ENCODE measurements at places on chromosomes 12 and 14. TPM values are rescaled to one million over a fixed set of nuclear protein-coding genes. Genes with fewer than 3 reads are reported as not detected.
A peak's percentile ranks its signal among the peaks of the same experiment; 100 is the strongest.

- no peak overlapping the region for H3K4me3 ChIP-seq
- H3K4me1 ChIP-seq: peaks cover 29% of the 10 kb centered on the region
- DNase-seq: no peak
- no peak overlapping the region for H3K27ac ChIP-seq
- H3K36me3 ChIP-seq: peaks cover 23% of the 10 kb centered on the region
- no peaks in the 10 kb centered on the region for H3K27me3 ChIP-seq
Observed at GRCh38 chr14:71658261-71658860, 273.9 kb upstream of the RGS6 start.

DNA sequence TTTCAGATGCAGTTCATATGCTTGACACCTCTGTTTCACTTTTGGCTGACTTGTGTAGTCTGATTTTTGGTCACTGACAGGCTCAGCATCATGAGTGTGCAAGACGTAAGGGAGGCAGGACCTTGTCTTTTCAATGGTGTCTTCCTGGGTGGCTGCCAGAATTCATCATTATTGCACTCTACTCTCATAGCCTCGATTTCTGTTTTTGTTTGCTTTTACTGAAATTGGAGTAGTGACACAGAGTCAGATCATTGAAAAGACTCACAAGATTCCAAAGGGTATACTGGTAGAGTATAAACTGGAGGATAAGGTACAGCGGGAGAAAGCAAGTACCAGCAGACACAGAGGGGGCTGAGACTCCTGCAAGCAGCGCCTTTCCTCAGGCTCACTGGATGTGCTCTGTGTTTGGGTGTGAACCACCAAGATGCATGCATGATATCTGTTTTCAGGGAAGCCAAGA, 126.3 kb upstream of the FGD4 start:
- peaks cover 30% of the 10 kb centered on the region for H3K4me1 ChIP-seq
- no peaks in the 10 kb centered on the region for H3K27me3 ChIP-seq
- no peak overlapping the region for H3K4me3 ChIP-seq
- H3K27ac ChIP-seq: peak overlapping the region; percentile 25
- no peaks in the 10 kb centered on the region for H3K36me3 ChIP-seq

- peak overlapping the region; percentile 92 for H3K27ac ChIP-seq
- peaks cover 28% of the 10 kb centered on the region for H3K4me1 ChIP-seq
- peaks cover 4% of the 10 kb centered on the region for H3K27me3 ChIP-seq
- no peak for DNase-seq
- no peaks in the 10 kb centered on the region for H3K36me3 ChIP-seq
Observed at GRCh38 chr12:93061473-93062419, 132.7 kb upstream of the EEA1 start.

DNA sequence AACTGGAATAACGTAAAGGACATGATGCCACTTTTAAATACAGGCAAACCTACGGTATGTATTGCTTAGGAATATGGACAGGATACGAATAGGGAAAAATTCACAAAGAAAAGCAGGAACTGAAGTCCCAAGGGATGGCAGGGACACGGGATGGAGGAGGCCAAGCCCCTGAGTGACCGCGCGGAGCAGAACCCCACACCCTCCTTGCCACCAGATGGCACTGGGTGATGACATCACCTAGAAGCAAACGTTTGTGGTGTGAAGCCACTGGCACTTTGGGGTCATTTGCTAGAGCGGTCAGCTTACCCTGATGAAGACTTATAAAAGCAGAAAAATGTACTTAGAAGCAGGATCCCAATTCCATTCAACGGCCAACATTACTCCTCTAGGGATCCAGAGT, 9.4 kb downstream of the DHX37 start:
- H3K36me3 ChIP-seq: peaks cover 22% of the 10 kb centered on the region
- no peaks in the 10 kb centered on the region for H3K4me1 ChIP-seq
- no peaks in the 10 kb centered on the region for H3K27me3 ChIP-seq
- DNase-seq: no peak
- no peak overlapping the region for H3K4me3 ChIP-seq
- H3K27ac ChIP-seq: no peak overlapping the region

DNA sequence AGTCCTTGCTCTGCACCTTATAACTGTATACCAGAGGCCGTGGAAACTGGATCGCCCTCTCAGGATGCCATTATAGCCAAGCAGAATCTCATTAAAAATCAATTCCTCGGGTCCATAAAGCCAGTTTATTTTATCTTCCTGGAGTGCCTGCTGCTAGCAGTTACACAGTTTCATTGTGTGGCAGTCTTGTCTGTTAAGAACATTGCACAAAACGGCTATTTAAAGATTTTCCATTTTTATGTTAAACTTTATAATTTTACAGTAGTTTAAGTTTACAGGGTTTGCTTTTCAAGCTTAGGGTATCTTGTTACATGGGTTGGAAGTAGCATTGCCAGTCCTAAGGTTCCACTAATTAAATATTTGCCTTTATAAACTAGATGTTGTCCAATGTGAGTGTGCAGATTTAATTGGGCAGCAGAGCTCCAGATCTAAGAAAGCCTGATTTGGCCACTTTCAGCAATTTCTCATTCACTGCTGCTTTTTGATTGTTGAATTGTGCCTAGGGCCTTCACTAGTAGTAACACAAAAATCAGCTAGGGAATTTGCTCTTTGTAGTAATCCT, 17.0 kb downstream of the TMEM30B start:
- H3K27me3 ChIP-seq: no peaks in the 10 kb centered on the region
- no peak for DNase-seq
- H3K4me1 ChIP-seq: peaks cover 35% of the 10 kb centered on the region

DNA sequence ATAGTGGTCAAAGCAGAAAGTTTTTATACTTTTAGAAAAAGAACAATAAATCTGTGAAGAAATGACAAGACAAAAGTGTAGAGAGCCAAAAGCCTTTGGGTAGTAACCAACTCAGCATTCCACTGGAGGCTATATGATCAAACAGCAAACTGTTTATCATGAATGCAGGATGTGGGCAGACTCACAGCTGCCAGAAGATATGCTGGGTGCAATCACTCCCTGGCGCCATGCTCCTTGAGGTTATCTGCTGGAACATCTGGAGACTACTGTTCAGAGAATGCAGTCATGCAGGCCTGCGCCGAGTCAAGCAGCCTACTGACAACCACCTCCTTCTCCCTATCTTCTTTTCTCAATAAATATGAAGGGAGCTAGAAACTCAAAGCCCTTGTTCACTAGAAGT, 49.0 kb upstream of the SLC8A3 start:
- no peaks in the 10 kb centered on the region for H3K36me3 ChIP-seq
- H3K4me3 ChIP-seq: no peak overlapping the region
- H3K4me1 ChIP-seq: no peaks in the 10 kb centered on the region
- H3K27me3 ChIP-seq: no peaks in the 10 kb centered on the region
- no peak for DNase-seq

DNA sequence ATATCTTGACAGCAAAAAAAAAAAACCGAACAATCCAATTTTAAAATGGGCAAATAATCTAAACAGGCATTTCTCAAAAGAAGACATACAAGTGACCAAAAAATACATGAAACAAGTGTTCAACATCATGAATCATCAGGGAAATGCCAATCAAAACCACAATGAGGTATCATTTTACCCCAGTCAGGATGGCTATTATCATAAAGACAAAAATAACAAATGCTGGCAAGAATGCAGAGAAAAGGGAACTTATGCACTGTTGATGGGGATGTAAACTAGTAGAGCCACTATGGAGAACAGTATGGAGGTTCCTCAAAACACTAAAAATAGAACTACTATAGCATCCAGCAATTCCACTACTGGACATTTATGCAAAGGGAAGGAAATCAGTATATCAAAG, 448.2 kb downstream of the RGS6 start:
- no peaks in the 10 kb centered on the region for H3K36me3 ChIP-seq
- no peak for DNase-seq
- H3K27me3 ChIP-seq: peaks cover 6% of the 10 kb centered on the region
- no peak overlapping the region for H3K27ac ChIP-seq
- H3K4me1 ChIP-seq: no peaks in the 10 kb centered on the region

GRCh38 chr12:114698566-114699163, 14.7 kb upstream of the TBX3 start:
- peaks cover 96% of the 10 kb centered on the region for H3K27me3 ChIP-seq
- H3K4me1 ChIP-seq: peaks cover 7% of the 10 kb centered on the region
- no peak overlapping the region for H3K4me3 ChIP-seq
- no peak overlapping the region for H3K27ac ChIP-seq

Gene KRT83
- not detected for total RNA-seq

Gene RNU4-1
- 2,875 TPM for total RNA-seq
